Left lobe of liver (tissue), 2 donors: ENCODE measurements at places on chromosomes 6 and 20. TPM values are rescaled to one million over a fixed set of nuclear protein-coding genes. Genes with fewer than 3 reads are reported as not detected.

Gene GGTLC1
- not detected for total RNA-seq

Gene CFAP206
- not detected for total RNA-seq

Gene NHLRC1
- total RNA-seq: 2.8 TPM

Gene PPP1R14C
- total RNA-seq: 0.08 TPM

Gene TTK
- total RNA-seq: 0.28 TPM

Gene TRIM10
- total RNA-seq: 1.9 TPM

Gene DCDC2
- 1.4 TPM for total RNA-seq

Gene TRAPPC3L
- total RNA-seq: not detected

Gene STX16
- 25.7 TPM for total RNA-seq

Gene RGS17
- not detected for total RNA-seq

Gene NHSL1
- total RNA-seq: 59.8 TPM
